ENCODE measurements at places on chromosomes 2 and 18.

GRCh38 chr2:173978447-173978846 is 13.3 kb upstream of the SP3 start:
- no peak for DNase-seq

- DNase-seq = no peak
Measured at GRCh38 chr2:102704531-102704930, 57.3 kb upstream of the TMEM182 start.

GRCh38 chr2:144332356-144333142 is 187.4 kb downstream of the ZEB2 start:
- DNase-seq = peak; percentile 77

DNA sequence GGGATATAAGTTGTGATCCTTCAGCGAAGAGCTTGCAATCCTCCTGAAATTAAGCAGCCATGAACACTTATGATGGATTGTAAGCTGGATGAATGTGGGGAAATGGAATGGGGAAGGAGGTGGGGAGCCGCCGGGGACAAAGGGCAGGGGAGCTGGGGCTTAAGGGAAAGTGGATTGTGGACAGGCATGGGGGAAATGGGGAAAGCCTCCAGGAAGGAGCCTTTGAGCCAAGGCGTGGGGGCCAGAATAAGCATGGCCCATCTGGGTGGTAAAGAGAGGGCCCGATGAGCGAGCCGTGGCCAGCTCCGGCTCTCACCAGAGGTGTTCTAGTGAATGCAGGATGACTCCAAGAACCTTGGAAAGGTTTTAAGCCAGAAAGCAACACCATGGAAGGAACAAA is 124.0 kb downstream of the SMAD7 start:
- no peak for DNase-seq

- no peak for DNase-seq
Measured at GRCh38 chr2:8606226-8606625, 75.6 kb upstream of the ID2 start.

DNA sequence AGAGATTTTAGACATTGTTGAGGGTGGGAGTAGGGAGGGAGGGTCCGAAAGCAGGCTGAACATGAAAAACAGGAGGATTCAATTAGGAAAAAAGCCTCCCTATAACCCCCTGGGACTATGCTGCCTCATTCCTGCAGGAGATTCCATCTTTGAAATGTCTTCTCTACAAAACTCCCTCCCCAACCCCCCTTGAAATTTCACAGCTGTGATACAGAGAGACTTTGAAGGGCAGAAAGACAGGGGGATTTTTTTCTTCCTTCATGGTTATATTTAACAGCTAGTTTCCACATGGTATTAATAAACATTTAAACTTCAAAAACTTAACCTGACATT is 57.6 kb downstream of the TRIB2 start:
- no peak for DNase-seq

All from stimulated activated CD8-positive, alpha-beta memory T cell treated with anti-CD3 and anti-CD28 coated beads, Interleukin-4, amount 100 ng/mL, for 4 hours (primary cell).